ENCODE measurements at places on chromosomes 11 and 22. TPM values are rescaled to one million over a fixed set of nuclear protein-coding genes. Genes with fewer than 3 reads are reported as not detected.
A peak's percentile ranks its signal among the peaks of the same experiment; 100 is the strongest.

The PATE4 gene
- polyA plus RNA-seq: not detected

The OR4P4 gene
- not detected for polyA plus RNA-seq

- DNase-seq: no peak
Observed at GRCh38 chr11:108135845-108136544, 14.6 kb downstream of the ACAT1 start.

- no peak for DNase-seq
Observed at GRCh38 chr11:135008001-135008405, 596.0 kb upstream of the B3GAT1 start.

DNA sequence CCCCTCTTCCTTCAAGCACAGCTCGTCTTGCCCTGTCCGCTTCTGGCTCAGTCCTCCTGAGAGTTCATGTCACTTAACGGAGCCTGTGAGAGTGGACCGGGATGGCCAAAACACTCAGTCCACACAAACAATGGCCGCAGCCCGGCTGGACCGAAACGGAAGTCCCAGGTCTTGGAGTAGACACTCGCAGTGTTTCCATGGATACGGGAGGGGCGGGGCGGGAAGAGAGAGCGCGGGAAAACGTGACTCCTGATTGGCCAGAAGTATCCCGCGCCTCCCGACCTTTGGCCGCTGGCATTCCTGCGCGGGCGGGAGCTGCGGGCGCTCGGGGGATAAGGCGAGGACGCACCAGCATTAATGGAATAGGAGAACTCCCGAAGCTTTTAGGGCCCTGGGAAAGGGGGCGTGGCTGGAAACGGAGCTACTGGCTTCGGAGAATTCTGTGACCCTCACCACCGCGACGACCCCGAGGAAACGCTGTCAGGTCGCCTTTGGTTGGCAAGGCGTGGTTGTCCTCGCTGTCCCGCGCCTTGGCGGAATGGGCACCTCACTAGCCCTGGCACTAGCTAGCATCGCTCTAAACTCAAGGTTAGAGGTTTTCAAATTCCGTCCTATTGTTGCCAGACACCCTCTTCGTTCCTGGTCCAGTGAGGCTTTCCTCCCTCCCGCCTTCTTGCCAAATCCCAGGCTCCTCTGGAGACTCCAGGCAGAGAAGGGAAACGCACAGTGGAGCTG lies at the start of the genes NLRP14 and ZNF214:
Gene NLRP14, plus strand, starts transcription at position 297 of the 735 bp plus-strand sequence. CDS start 18,108 bp downstream, outside the sequence.
Gene ZNF214, minus strand, starts transcription at position 164 of the 735 bp plus-strand sequence. CDS start 17,511 bp downstream, outside the sequence.
- peak; percentile 94 for DNase-seq
